COR-L47 (cell line): ENCODE measurements at places on chromosomes 11 and 22.

GRCh38 chr11:123052901-123053721 is 8.8 kb downstream of the HSPA8 start:
- no peak for DNase-seq

DNA sequence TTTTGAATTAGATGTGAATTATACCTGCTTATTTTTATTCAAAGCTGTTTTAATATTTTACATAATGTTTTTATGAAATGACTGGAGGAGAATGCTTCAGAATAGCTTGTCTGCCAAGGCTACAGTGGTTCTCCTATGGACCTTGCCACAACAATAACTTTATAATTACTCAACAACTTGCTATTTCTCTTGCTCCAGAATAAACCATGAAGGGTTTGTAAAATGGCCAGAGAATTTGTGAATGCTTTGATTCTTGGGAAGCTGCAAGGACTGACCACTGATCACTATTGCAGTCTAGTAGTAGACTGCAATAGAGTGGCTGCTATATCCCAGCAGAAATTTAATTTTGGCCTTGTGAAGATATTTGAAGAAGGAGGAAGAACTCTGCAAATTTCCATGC is 199.7 kb downstream of the FAT3 start:
- DNase-seq, result no peak

GRCh38 chr11:33040033-33040861 is 875 bp downstream of the TCP11L1 start:
- DNase-seq, result peak; percentile 58

DNA sequence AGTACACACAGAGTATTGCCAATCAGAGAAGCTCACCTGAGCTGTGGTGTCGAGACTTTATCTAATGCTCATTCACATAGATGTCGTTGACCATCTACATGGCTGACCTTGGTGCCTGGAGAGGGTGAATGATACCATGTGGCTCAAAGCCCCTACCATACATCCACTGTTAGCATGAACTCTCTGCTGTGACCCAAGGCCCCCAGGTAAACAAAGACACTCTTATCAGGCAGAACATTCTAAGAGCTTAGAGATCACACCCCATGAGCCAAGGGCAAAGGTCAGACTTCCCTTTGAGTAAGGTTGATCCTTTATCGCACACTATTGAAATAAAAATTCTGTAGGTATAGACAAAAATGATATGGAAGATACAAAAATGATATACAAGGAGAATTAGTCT is 15.0 kb upstream of the PIWIL3 start:
- DNase-seq, result no peak

DNA sequence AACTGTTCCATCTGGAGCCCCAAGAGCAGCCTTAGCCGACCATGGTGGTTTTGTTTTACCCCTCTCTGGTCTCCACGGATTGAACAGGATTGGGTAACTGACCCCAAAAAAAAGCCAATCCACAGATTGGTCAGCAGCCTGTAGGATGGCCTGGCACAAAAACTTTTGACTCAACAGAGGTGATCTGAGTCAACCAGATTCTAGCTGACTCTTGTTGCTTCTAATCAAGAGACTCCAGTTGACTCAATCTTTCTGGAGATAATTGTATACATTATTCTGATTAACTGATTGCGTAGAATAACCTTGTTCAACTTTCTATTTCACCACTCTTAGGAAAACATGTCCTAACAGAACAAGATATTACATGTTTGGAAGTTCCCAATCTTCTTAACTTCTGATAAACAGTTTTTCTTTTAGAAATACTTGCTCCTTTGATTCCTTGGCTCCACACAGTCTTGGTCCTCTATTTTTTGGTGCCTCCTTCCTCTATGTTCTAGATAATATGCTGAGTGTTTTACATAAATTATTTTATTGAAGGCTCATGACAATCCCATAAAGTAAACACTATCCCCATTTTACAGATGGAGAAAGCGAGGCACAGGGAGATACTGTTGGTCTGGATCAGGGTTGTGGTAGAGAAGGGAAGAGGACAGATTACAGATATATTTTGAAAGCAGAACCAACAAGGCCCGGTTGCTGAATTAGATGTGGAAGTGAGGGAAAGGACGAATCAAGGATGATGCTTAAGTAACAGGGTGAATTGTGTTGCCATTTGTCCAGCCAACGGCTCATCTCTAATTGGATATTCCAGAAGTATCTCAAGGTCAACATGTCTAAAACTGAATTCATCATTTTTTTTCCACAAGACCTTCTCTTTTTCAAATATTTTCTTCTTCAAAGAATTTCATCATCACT is 11.5 kb upstream of the ZC3H12C start:
- no peak for DNase-seq

- no peak for DNase-seq
Measured at GRCh38 chr22:39940757-39941305, 19.4 kb upstream of the TMA7B start.

- DNase-seq, result no peak
Measured at GRCh38 chr22:30564761-30565119, 9.7 kb downstream of the GAL3ST1 start.

DNA sequence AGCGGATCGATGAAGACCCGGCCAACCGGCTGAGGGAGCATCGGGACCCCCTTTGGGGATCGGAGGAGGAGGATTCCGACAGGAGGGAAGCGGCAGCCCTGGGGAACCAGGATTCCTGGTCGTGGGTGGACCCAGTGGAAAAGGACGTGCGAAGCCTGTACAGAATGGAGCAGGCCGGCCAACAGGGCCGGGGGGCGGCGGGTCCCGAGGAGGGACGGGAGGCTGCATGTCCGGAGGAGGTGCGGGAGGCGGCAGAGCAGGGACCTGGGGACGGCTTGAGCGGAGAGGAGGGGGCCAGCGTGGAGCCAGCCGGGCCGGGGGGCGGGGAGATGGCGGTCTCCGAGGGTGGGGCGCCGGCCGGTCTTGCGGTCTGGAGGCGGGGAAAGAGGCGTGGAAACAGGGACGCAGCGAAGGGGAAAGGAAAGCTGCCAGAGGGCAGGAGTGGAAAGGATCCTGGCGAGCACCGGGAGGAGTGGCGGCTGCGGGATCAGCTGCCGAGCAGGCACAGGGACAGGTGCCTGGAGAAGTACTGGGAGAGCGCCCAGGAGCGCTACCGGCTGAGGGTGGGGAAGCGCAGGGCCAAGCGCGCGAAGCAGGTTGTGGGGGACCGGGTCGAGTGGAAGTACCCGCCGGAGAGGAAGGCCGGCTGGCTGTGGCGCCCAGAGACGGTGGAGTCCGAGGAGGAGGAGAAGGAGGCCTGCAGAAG is at the start of gene ANO5:
Gene ANO5 (plus strand): TSS at position 444 of the 706 bp plus-strand sequence. CDS start 408 bp downstream, outside the sequence.
- DNase-seq, result peak; percentile 41

DNA sequence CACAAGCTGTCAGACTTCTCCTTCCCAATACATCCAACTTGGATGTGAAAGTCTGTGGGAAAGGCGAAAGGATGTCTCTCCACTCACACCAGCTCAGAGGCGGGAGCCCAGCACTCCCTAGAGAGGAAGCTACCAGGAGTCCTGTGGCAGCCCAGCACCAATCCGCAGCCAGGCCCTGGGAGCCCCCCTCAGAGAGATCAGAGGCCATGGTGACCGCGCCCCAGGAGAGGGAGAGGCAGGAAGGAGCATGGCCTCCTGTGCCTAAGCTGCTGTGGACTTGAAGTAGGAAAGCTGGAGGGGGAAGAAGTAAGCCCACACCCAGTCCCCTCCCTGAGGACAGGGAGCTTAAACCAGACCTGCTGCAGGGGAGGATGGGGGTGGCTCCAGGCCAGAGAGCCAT is 24.4 kb upstream of the IGSF9B start:
- no peak for DNase-seq

DNA sequence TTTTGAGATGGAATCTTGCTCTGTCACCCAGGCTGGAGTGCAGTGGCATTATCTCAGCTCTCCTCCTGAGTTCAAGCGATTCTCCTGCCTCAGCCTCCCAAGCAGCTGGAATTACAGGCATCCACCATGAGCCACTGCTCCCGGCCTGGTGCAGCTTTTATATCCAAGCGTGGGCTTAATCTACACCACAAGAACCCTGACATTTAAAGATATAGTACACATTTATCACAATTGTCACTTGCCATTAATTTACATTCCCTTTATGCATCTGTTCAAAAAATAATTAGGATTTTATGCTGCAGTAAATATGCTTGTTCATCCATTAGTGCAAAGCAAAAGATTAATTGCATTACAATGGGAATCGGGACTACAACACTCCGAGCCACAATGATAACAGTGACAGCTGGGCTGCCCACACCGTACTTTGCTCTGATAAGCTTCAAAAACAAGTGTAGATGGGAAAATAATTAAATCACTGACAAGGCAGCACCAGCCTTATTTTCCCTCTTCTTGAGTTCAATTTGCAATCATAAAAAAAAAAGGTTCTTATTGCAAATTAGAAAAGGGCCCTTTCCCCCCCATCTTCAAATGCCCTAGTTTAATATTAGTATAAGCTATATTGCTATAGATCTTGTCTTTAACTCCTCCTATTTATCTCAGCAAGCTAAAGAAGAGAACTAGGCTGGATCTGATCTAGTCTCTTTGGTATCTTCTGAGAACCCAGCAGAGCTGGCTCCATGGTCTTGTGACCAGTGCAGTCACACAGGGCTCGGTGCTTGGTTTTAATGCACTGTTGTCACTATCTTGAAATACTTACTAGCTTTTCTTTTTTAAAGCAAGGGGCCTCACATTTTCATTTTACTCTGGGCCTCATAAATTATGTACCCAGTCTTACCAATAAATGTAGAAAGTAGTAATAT is 206.2 kb upstream of the LRRC4C start:
- DNase-seq, result no peak

DNA sequence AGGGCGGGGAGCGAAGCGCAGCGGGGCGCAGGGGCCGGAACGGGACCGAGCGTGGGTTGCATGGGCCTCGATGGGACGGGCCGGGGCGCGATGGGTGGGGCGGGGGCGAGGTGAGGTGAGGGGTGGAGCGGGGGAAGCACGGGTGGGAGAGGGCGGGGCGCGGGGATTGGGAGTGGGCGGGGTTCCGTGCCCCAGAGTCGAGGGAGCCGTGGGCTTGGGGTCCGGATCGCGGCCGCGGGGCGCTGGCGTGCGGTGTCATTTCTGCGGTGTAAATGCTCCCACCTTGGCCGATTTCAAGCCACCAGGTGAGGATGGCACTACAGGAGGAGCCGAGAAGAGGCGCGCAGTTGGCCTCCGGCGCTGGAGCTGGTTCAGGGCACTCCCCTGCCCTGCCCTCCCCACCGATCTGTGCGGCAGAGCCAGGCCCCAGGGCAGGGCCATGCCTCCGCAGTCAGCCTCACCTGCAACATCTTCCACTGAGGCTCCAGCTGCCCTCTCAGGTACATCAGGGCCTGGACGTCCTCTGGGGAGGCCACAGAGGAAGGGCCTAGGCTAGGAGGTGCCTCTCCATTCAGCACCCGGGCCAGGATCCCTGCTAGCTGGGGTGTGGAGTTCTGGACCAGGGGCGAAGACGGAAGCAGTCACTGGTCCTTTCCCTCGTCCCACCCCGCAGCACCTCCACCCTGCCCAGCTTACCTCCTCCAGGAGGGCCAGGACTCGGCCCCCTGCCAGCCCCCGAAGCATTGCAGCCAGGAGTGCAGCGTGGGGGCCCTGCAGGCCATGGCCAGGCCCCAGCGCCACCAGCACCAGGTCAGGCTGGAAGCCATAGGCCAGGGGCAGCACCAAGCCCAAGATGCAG is 620 bp upstream of the TUBGCP6 start:
- no peak for DNase-seq

DNA sequence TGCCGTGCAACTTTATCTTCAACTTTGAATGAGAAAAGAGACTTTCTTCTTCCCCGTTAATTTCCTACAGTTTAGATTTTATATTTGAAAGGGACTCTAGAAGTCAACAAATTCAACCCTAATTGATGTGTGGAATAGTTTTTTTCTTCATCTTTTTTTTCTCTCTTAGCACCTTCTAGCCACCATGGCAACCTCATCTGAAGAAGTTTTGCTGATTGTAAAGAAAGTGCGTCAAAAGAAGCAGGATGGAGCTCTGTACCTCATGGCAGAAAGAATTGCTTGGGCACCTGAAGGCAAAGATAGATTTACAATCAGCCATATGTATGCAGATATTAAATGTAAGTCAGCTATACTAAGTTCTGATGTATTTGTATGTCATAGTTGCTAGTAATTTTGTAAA is 10.5 kb downstream of the GTF2H1 start:
- no peak for DNase-seq

DNA sequence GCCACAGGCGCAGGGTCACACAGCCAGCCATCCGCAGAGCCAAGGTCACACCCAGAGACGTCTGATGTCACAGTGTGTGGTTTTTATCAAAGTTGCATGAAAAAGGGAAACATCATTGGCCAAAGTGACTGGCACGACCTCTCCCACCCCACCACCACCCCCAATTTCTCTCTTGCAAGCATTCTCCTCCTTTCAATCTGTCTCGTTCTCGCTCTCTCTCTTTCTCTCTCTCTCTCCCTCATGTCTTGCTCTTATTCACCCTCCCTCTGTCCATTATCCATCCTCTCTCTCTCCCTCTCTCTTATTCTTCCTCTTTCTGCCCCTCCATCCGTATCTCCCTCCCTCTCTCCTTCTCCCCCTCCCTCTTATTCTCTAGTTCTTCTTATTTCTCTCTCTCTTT is 40.6 kb downstream of the MN1 start:
- no peak for DNase-seq

GRCh38 chr11:35689081-35689996 is 26.8 kb downstream of the TRIM44 start:
- no peak for DNase-seq

GRCh38 chr11:134610116-134610910 is 198.3 kb upstream of the B3GAT1 start:
- no peak for DNase-seq

- DNase-seq, result no peak
Measured at GRCh38 chr22:42363892-42364291, 68.3 kb downstream of the NFAM1 start.

DNA sequence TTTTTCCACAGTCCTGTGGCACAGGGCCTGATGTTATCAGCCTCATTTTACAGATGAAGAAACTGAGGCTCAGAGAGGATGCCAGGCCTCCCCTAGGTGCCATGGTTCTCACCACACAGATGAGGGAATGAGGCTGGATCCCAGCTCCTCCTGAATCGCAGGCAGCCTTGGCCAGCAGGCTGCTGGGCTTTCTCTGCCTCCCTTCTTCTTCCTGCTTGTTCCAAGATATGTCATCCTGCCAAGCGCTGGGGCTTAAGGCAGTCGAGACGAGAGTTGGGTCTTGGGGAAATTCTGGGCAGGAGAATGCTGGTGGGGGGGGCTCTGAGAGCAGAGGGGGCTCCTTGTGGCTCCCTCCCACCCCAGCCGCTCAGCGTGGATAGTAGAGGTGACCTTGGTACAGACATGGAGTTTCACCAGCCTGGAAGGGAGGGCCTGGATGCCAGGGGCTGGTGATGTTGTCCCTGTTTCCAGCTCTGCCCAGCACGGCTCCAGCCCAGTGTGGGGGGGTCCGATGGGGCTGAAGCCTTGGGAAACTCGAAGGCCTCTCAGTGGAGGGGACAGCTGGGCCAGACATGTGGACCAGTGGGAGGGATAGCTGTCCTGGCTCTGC is 16.6 kb upstream of the MPPED1 start:
- no peak for DNase-seq
